CD4-positive, alpha-beta memory T cell (primary cell): ENCODE measurements at places on chromosomes 4 and X.
A peak's percentile ranks its signal among the peaks of the same experiment; 100 is the strongest.

GRCh38 chr4:152680988-152681603 lies 1.3 kb upstream of the TMEM154 start:
- DNase-seq = no peak

DNA sequence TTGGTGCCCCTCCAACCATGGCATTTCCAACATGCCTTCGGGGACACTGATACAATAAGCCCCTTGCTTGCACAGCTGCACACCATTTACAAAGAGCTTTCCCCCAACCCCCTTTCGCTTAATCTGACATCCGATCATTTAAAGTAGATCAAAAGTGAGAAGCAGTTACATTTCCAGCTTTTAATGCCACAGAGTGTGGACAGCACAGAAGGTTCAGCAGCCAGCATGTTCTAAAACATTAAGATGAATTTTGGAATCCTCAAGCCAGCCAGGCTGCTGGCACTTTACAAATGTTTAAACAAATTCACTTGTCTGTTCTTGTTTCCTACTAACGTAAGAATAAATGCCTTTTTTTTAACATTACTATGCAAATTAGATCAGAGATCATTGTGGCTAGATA lies 284.4 kb upstream of the LDB2 start:
- no peak for DNase-seq

- DNase-seq = no peak
Measured at GRCh38 chrX:19899217-19899788, 11.9 kb upstream of the SH3KBP1 start.

GRCh38 chr4:166065324-166065723 lies 192.3 kb downstream of the TLL1 start:
- no peak for DNase-seq

GRCh38 chr4:14800977-14801376 lies 201.3 kb upstream of the CPEB2 start:
- no peak for DNase-seq

DNA sequence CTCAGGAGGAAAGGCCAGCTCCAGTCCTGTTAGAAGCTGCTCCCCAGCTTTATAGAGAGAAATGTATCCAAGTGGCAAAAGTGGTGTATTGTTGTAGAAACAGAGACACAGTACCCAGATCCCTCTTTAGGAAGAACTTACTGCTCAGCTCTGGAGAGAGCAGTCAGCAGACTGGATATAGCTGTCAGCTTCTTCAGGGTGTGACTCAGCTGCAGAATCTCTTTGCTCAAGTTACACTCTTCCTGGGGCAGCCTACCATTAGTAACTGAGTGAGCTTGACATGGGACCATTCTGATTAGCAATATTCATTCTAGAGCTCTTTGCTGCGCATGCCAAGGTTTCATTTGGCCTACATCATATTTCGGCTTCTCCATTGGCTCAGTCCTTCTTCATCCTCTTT lies 40.5 kb downstream of the ATP1B4 start:
- no peak for DNase-seq

GRCh38 chr4:102625232-102625930 lies 124.2 kb downstream of the NFKB1 start:
- peak; percentile 74 for DNase-seq

DNA sequence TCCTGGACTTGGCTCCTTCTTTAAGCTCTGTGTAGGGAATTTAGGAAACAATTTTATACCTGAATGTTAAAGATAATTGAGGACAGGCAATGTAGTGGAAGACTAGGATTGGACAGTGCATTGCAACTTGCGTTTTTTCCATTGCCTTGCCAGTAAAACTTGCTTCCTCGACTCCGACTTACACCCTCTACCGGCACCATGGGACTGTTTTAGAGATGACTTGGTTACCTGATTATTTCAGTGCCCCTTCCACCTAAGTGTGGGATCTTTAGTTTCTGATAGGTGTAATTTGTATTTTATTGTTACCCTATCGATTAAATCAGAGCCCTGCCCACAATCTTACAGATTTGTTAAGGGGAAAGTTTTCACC lies 1.2 kb downstream of the PRPS1 start:
- DNase-seq = no peak

DNA sequence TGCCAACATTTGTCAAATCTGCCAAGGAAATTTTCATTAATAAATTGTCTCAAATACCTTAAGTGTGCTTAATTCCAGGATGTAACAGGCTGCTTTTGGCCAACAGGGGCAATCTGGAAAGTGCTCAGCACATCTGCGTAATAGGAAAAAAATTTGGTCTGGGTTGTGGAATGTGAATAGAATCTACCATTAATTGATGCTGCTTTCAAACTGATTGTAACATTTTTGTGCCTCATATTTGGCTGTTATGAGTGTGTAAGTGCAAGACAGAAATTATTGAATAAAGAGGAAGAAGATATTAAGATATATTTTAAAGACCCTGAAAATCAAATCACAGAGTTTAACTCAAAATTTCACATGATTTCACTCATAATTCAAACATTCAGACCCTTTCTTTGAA lies 41.1 kb downstream of the REELD1 start:
- DNase-seq = no peak

GRCh38 chr4:147539959-147540358 lies 59.1 kb downstream of the EDNRA start:
- no peak for DNase-seq

DNA sequence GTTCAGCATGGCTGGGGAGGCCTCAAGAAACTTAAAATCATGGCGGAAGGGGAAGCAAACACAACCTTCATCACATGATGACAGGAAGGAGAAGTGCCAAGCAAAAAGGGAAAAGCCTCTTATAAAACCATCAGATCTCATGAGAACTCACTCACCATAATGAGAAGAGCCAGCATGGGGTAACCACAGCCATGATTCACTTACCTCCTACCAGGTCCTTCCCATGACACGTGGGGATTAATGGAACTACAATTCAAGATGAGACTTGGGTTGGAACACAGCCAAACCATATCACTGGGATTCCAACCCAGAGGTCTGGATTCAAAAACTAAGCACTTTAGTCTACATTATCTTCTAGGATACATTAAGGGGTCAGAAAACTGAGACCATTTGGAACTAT lies 609.6 kb upstream of the SPANXN1 start:
- DNase-seq = no peak

GRCh38 chrX:12223650-12224049 lies 85.4 kb downstream of the FRMPD4 start:
- no peak for DNase-seq

DNA sequence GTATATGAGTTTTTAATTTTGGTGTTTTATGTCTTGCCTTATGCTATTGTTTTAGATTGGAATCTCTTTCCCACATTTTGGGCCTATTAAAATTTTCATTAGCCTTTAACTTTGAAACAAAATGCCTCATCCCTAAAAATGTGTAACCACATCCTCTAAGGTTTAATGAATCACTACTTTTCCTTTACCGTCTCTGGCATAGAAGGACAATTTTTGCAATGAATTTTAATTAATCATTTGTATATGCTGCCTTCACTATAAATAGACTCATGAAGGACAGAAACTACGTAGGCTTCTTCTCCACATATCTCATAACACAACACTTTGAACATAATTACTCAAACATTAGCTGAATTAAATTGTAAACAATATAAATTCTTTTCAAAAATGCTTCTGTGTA lies 421.5 kb downstream of the NLGN4X start:
- no peak for DNase-seq

DNA sequence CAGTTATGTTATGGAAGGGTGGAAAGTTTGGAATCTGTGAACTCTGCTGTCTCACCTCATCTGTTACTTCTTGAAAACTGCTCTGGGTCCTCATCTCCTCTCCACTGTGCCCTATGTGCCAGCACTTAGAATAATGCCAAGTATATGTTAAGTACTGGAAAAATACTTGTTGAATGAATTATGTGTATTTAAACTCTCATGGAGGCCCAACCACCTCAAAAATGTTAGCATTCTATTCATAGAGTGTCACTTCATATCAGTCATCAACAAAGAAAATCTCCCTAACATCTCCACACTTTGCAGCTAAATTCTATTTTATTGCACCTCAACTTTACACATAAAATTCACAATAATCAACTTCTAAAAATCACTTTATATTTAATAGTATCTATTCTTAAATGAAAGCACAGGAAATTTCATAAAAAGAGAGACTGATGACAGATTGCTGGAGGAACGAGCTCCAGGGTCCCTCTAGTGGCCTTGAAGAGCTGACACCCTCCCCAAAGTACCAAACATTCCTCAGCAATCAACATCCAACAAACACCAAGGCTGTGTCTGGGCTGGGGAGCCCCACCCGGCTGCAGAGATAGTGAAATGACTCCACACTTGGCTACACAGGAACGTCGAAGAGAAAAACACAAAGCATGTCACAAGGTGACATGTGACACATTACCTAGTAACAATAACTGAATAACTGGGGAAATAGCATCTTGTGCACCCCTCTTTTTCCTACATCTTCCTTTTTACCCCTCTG lies 45.8 kb downstream of the SLC39A8 start:
- DNase-seq = peak; percentile 36

DNA sequence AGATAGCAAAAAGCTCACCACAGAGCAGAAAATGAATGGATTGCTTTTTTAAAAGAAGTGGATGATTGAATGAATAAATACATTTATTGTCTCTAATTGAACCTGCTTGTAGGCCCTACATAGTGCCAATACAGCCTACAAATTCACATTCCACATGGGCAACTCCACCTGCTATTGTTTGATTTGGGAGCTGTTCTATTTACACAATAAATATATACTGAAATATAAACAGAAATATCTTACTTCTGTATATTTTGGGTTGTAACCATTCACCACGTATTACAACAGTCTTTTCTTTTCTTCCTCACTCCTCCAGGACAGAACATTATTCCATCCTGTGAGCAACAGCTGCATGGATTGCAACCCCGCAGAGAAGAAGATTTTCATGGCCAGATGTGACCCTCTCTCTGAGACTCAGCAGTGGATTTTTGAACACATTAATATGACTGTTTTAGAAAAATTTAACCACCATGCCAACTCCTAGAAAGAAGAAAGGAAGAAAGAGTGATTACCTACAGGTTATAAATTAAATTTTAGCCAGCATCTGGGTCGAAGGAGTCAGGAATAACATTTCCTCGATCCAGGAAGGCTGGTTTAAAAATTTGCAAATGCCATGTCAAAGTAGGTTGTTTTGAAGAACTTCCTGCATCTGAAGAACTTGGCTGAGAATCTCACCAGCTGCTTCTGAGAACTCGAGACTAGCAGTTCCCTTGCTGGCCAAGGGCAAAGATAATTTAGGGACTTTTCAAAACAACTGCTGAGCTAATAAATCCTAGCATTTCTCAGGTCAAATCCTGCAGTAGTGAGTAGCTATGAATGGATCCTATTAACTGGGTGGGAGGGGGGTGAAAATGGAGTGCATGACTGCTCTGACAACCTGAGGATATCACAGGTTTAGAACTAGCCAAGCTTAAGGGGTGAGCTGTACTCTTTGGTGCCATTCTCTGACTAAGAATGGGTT lies 128.7 kb upstream of the GALNT7 start:
- DNase-seq = no peak

- no peak for DNase-seq
Measured at GRCh38 chrX:80216086-80216485, 201.5 kb downstream of the TBX22 start.

DNA sequence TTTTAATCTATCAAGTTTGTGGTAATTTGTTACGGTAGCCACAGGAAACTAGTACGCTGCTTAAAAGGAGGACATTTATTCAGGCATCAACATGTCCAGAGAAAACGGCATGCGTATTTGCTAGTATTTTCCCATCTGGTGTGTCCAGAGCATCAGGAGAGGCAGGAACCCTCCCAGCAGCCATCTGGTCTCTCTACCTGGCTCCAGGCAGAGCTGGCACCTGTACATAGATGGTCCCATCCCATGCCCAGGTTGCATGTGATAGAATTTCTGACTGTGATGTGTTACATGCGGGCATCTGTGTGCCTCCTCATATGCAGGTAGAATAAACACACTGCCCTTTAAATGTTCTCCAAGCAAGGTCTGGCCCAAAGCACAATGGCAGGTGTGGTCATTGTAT lies 57.9 kb upstream of the PAGE1 start:
- DNase-seq = no peak

DNA sequence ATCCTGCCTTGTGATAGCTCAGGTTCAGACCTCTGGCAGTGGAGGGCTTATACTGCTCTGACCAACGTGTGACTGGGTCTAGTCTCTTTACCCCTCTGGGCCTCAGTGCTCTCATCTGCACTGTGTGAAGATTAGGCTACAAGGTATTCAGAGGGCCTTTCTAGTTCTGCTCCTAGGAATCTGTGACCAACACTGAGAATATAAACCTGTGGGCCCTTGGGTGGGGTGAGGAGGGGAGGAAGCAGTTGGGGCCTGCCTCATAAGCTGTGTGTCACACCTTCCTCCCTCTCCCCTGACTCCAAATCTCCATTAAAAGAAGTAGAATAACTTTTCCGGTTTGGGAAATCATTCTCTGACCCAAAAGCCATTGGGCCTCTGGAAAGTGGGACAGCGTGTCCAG lies 66.3 kb upstream of the MSN start:
- no peak for DNase-seq

DNA sequence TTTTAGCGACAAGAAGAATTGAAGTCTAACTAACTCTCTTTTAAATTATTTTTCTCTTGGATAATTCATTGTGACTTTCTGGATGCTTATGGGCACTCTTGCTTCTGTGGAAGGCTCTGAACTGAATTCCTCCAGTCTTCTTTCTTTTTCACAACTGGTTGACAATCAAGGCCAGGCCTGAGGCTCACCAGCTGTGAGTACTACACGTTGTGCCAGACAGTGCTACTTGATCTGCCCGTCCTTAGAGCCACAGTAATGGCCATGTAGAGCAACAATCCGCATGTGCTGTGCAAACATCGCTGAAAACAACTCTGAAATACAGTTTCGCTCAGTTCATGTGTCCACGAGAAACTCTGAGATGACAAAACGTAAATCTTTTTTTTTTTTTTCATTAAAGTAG lies 1336.3 kb upstream of the AGA start:
- DNase-seq = no peak
